CD4-positive, alpha-beta T cell treated with Interferon gamma for 1 hour (primary cell): ENCODE measurements at places on chromosomes 7 and 10.

- DNase-seq, result no peak
Measured at GRCh38 chr10:15735763-15736162, 16.0 kb upstream of the ITGA8 start.

DNA sequence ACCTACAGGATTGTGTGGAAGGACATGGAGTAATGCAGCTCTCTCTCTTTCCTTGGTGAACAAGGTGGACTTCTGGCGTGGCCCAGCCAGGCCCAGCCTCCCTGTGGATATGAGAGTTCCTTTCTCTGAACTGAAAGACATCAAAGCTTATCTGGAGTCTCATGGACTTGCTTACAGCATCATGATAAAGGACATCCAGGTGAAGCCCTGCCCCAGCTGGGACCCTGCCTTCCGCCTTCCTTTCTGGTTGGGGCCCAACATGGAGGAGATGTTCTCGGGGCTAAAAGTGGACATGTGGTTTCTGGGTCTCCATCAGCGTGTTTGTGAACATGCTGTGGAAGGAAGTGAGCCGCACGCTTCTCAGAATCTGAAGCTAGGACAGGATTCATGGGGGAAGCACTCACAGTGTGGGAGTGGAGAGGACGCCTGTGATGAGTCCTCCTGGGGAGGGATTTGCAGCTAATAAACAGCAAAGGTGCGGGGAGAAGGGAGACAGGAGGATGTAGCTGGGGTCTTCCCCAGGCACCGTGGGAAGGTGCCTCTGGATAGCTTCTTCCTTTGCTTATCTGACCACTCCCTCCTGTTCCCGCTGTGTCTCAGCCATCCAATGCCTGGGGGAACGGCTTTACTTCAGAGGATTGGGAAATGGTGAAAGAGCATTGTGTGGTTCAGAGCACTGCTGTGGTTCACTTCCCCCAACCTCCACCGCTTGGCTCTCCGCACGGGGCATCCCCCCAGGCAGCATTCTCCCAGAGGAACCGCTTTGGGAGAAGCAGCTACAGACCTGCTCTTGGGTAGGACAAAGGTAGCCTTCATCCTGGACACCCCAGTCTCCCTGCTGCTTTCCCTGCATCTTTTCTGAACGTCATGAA lies 5.5 kb downstream of the CPA5 start:
- no peak for DNase-seq

DNA sequence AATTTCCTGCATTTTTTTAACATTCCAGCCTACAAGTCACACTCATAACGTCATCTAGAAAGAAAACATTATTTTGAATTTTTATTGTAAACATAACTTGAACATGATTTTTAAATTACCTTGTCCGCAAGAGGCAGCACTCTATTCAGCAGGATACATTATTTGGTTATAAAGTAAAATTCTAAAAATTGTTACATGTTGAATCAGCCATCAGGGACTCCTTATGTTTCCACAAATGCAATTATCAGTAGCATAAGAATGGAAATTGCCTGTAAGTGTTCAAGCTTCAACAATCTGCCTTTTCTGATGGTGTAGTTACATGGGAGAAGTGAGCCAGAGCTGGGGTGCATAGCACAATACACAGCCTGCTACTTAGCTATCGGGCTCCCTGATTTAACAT lies 97.5 kb downstream of the ZNF365 start:
- DNase-seq, result no peak

- DNase-seq, result no peak
Measured at GRCh38 chr7:78905436-78905835, 548.0 kb downstream of the MAGI2 start.

DNA sequence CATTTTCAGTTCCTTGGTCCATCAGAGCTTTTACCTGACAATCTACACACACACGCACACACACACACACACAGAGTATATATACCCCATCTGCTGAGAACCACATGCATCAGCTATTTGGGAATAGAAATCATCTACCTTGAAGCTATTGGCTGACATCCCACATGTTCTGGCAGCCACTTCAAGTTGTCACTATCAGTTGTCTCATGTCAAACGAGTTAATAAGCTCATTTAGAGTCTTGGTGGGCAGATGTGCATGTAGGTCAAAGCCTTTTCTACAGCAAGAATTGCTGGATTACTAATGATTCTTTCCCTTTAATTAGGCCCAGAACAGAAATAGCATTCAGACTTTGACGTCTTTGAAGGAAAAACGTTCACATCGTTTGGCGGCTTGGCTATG lies 36.8 kb downstream of the COL28A1 start:
- DNase-seq, result no peak

- DNase-seq, result no peak
Measured at GRCh38 chr10:133211959-133212852, 17.8 kb upstream of the UTF1 start.

- DNase-seq, result no peak
Measured at GRCh38 chr7:135200821-135201331, 10.4 kb downstream of the WDR91 start.

DNA sequence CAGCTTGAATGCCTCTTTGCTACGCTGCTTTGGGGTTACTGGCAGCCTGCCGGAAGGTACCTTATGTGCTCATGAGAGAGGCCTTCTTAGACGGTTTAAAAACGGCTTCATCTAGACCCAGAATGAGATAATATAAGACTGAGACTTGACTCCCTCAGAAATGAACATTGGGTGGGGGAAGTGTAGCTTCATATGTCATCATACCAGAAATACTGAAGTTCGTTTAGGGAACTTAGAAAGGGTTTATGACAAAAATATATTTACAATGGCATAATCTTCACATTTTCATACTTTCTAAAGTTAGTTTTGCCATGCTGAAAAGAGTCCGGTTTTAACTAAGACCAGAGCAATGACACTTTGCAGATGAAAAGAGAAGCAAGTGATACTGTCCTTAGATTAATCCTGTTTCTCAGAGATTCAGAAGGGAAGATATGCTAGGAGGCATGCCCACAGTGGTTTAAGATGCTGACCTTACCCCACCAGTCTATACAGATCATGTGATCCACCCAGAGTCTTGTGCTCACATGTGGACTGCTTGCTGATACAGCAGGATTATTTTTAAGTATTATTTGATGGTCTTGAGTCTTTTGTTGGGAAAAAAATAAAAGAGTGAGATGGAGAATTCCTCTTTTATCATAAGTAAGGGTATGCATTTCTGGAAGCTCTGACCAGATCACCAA lies 40.8 kb upstream of the HGF start:
- no peak for DNase-seq

GRCh38 chr7:113824117-113824823 lies 94.5 kb downstream of the PPP1R3A start:
- DNase-seq, result no peak

- DNase-seq, result no peak
Measured at GRCh38 chr7:144256112-144256511, 8.5 kb downstream of the OR2A7 start.

- DNase-seq, result no peak
Measured at GRCh38 chr10:62554632-62555199, 180.5 kb downstream of the ZNF365 start.

GRCh38 chr7:801940-802381 lies 30.3 kb upstream of the SUN1 start:
- no peak for DNase-seq

GRCh38 chr7:73741600-73741999 lies 3.0 kb upstream of the ABHD11 start:
- no peak for DNase-seq

- no peak for DNase-seq
Measured at GRCh38 chr10:113183573-113183972, 233.5 kb downstream of the TCF7L2 start.

GRCh38 chr7:73960548-73960947 lies 67.4 kb upstream of the ELN start:
- DNase-seq, result no peak

GRCh38 chr10:119285495-119286267 lies 78.3 kb downstream of the GRK5 start:
- DNase-seq, result no peak

DNA sequence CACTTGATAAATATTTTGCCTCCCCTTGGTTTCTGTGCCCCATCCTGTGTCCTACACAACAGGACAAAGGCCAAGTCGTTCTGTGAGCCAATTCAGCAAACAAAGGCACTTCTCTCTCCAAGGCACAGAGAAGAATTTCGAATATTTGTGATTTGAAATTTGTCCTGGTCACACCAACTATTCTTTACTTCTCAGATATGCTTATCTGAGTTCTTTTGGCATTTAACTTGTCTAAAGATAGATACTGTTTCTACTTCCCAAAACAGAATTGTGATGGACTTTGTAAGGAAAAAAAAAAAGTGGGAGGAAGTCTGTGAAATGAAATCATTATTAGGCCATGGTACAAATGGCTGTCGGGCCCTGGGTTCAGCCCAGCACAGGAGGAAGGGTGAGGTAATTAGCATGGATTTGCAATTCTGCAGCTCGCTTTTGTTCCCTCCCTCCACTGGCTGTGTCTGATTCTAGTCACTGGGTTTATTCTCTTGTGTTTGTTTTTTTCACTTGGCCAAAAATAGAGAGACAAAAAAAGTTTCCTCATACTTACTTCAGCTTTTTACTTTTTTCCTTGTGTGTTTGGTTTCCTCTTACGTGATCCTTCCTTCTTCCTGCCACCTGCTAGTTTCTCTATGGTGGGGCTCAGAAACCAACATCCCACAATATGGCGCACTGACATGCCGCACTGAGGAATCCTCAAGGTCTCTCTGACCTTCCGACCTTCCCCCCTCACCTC lies 108.2 kb upstream of the MKLN1 start:
- peak; percentile 31 for DNase-seq

DNA sequence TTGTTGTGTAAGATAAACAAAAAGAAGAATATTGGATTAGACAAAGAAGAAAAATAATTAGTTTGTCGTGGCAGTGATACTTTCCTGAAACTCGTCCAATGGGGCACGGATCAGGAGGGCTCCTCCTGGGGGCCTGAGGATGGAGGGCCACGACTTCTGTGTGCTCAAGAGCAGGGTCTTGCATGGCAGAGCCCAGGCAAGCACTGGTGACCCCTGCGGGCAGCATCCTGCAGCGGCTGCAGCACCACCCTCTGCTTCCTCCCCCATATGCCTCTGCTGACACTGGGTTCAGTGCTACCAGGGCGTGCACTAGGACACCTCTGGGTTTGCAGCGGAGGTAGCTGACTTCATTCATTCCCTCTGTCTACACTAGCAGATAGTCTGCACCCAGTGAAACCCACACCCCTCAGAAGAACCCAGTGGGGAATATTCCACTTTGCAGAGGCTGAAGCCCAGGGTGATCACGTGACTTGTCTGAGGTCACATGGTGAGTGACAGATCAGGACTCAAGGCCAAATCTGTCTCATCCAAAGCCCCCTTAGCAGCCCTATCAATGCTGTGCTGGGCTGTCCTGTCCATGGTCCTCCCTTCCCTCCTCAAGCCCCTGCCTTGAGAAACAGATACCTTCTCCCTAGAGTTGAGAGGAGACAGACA lies 375.5 kb downstream of the TCERG1L start:
- DNase-seq, result no peak
